A549 treated with GW870086 at 1 μM for 4 hours (cell line): ENCODE measurements at places on chromosomes 12 and 14. TPM values are rescaled to one million over a fixed set of nuclear protein-coding genes. Genes with fewer than 3 reads are reported as not detected.

The RIN3 gene
- 18.4 to 25.2 TPM (median 24.0 TPM) in 5 replicates for total RNA-seq

The ADAM20 gene
- not detected in 5 replicates for total RNA-seq

The RAD51B gene
- 3.5 to 5.4 TPM (median 4.3 TPM) in 5 replicates for total RNA-seq

The PLEKHH1 gene
- total RNA-seq: 2.5 to 4.1 TPM (median 3.0 TPM) in 5 replicates

The TMEM117 gene
- 1.1 to 2.6 TPM (median 1.9 TPM) in 5 replicates for total RNA-seq

The MYF6 gene
- total RNA-seq: not detected in 5 replicates

The DNAJC22 gene
- 18.4 to 21.5 TPM (median 20.7 TPM) in 5 replicates for total RNA-seq

The TGFB3 gene
- 0.66 to 1.3 TPM (median 1.0 TPM) in 5 replicates for total RNA-seq

The ANKRD33 gene
- total RNA-seq: not detected in 5 replicates

The FAR2 gene
- 0.25 to 0.53 TPM in 2 of 5 replicates, not detected in the others for total RNA-seq

The TAS2R30 gene
- total RNA-seq: not detected in 5 replicates

The GYS2 gene
- not detected in 5 replicates for total RNA-seq

The C1QL4 gene
- 4.9 to 6.2 TPM (median 5.7 TPM) in 5 replicates for total RNA-seq

The MYH6 gene
- 0.02 to 0.03 TPM in 2 of 5 replicates, not detected in the others for total RNA-seq

The GPRC5A gene
- total RNA-seq: 263 to 406 TPM (median 370 TPM) in 5 replicates

The APOF gene
- total RNA-seq: not detected in 5 replicates

The PIWIL1 gene
- 0.27 TPM in 1 of 5 replicates, not detected in the others for total RNA-seq

The INSM2 gene
- total RNA-seq: 0.03 to 0.11 TPM (median 0.05 TPM) in 3 of 5 replicates, not detected in the others

The TSHR gene
- total RNA-seq: not detected in 5 replicates

The P2RX7 gene
- not detected in 5 replicates for total RNA-seq

The ADCY4 gene
- total RNA-seq: not detected in 5 replicates

The FOXN4 gene
- total RNA-seq: 0.03 to 0.08 TPM (median 0.06 TPM) in 4 of 5 replicates, not detected in the other

The PTPRR gene
- total RNA-seq: 0.21 to 0.43 TPM (median 0.32 TPM) in 4 of 5 replicates, not detected in the other

The HELB gene
- total RNA-seq: 0.87 to 1.6 TPM (median 1.4 TPM) in 5 replicates

The SLC17A8 gene
- 0.03 TPM in 1 of 5 replicates, not detected in the others for total RNA-seq

The TAS2R7 gene
- total RNA-seq: not detected in 5 replicates
